ENCODE measurements at places on chromosomes 2 and 18. TPM values are rescaled to one million over a fixed set of nuclear protein-coding genes. Genes with fewer than 3 reads are reported as not detected.

The IKZF2 gene
- 0.29 TPM for total RNA-seq

The MC4R gene
- not detected for total RNA-seq

The MYO7B gene
- total RNA-seq, result 0.19 TPM

The TEKT4 gene
- total RNA-seq, result not detected

The NFE2L2 gene
- total RNA-seq, result 67.7 TPM

The MLPH gene
- 251 TPM for total RNA-seq

Data from A549 treated with CORT108297 at 1 μM for 4 hours (cell line).